RWPE1 (cell line): ENCODE measurements at places on chromosomes 12 and 14.
A peak's percentile ranks its signal among the peaks of the same experiment; 100 is the strongest.

- no peak for DNase-seq
Observed at GRCh38 chr14:74048281-74048680, 29.1 kb downstream of the BBOF1 start.

GRCh38 chr14:104794099-104794498, 1.4 kb downstream of the AKT1 start:
- peak; percentile 66 for DNase-seq

DNA sequence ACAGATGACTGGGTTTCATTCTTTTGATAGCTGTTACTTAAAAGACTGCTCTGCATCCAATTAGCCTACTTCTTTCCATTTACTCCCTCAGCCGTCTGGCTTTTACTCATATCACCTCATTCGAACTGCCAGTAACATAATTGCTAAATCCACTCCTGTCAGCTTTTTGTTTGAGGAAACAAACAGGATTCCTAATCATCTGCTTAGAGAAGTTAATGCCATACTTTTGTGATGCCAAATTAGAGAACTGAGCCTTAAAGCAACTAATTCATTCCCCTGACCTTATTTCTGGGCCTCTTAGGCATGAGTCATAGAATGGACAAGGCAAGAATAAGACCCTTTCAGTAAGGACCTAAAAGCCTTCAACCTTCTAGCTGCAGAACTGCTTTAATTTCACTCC, 2.9 kb downstream of the OXA1L start:
- no peak for DNase-seq

GRCh38 chr12:89859508-89860220, 151.0 kb upstream of the ATP2B1 start:
- no peak for DNase-seq

DNA sequence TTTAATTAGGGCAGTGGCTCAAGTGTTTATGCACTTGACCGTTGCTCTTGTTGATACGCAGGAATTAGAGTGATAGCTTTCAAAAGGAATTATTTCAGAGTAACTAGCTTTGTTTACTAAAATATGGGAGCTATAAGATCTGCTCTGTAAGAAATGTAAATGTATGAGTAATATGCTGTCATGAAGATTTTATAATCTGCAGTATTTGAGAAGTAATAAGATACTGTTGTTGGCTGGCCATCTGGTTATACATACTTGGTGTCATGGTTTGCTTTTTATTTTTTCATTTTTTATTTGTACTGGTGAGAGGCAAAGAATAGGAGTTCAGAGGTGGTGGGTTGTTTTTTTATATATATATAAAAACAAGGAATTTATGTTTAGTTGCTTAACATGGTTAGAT, 58.5 kb downstream of the PLXNC1 start:
- DNase-seq: no peak

DNA sequence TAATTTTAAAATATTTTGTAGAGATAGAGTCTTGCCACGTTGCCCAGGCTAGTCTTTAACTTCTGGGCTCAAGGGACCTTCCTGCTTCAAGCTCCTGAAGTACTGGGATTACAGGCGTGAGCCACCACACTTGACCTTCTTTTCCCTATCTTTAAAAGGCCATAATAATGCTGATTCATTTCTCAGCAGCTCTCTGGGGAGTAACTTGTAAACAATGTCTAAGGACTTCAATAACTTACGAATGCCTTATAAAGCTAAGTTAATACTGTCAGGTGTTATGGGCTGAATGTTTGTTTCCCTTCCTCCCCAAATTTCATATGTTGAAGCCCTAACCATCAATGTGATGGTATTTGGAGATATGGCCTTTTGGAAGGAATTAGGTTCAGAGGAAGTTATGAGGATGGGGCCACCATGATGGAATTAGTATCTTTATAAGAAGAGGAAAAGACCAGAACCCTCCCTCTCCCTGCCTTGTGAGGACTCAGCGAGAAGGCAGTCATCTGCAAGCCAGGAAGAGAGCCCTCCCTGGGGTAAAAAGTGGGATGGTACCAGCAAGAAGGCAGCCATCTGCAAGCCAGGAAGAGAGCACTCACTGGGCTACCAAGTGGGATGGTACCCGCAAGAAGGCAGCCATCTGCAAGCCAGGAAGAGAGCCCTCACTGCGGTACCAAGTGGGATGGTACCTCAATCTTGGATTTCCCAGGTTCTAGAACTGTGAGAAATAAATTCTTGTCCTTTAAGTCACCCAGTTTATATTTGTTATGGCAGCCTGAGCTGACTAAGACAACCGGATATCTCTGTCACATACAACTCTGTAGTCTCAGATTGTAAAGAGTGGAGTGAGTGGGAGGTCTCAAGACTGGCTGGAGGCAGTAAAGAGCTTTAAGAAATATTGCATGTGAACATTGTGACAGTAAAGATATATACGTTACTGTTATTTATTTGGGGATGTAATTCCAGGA, 16.3 kb upstream of the YBX3 start:
- DNase-seq: no peak

DNA sequence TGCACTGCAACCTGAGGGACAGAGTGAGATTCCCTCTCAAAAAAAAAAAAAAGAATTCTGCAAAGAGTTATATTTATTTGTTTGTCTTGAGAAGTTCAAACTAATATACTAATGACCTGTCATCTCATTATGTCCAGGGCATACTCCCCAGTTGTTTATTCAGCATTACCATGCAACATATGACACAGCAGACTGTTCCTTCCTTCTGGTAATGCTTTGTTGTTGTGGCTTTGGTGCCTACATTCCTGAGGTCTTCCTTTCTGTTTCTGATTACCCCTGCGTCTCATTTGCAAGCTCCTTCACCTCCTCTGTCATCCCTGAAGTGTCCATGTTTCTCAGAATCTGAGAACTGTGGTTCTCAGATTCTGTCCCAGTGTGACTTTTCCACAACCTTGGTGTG, 55.3 kb downstream of the DERA start:
- no peak for DNase-seq

- DNase-seq: no peak
Observed at GRCh38 chr12:101634724-101635123, 40.0 kb downstream of the MYBPC1 start.

GRCh38 chr14:34029921-34030334, 79.1 kb upstream of the EGLN3 start:
- no peak for DNase-seq

- DNase-seq: no peak
Observed at GRCh38 chr14:48704639-48705038, 881.5 kb downstream of the RPS29 start.

DNA sequence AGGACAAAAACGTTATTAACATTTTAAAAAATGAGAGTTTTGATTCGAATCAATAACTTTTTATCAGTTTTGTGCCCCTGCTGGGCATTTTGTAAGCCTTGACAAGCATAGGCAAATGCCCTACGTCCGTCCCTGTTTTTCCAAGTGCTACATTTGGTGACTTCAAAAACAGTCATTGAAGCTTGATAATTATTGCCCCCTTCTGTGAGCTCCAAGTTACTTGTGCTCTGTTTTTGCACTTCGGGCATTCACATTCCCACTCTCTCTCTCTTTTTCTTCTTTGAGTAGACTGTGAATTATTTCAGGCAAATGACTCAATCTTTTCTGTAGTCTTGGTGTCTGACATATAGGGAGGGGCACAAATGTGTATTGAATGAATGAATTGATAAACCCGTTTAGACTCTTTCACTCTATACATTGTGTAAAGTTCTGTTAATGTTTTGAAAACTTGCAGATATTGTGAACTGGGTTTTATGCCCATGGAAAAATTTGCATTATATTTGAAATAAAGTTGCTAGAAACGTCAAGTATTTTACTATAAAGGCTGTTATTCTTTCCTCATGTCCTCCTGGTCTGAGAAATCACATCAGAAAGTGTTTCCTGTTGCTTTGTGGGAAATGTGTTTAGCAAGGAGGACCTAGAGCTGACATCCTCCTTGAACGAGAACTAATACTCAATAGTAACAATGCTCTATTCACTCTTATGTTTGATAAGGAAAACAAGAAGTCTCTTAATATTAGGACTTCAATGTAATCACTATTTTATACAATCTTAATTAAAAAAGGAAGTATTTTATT, 1.4 kb downstream of the APAF1 start:
- no peak for DNase-seq

GRCh38 chr12:108616941-108617858, 16.5 kb downstream of the SELPLG start:
- no peak for DNase-seq

DNA sequence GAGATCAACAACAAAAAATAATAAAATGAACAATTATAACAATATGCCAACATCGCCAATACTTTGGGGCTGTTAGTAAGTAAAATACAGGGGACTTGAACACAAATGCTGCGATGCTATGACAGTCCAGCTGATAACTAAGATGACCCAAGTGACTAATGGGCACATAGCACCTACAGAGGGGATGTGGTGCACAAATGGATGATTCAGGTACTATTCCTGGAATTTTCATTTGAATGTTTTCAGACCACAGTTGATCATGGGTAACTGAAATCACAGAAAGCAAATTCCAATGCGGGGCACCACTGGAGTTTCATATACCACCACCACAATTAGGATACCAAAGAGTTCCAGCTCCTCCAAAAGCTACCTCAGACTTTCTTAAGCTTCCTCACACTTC, 82.9 kb downstream of the RCOR1 start:
- peak; percentile 14 for DNase-seq

GRCh38 chr14:68639000-68639757, 153.7 kb downstream of the ZFP36L1 start:
- DNase-seq: no peak

GRCh38 chr12:107436376-107436775, 249.2 kb upstream of the PWP1 start:
- DNase-seq: peak; percentile 95

DNA sequence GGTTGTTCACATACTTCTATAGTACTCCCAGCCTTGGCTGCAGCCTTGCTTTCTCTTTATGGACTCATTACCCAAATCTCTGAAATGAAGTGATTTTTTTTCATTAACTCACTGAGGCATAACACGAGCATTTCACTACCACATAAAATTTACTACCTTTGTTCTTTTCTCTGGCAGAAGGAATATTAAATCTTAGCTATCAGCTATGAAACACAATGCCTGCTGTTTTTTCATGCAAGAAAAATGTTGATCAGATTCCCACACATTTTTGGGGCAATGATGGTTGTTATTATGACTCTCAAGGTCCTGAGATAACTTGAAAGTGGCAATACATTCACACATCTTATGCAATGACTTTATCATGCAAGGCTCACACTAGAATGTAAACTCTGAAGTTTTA, 225.3 kb upstream of the ATP2B1 start:
- no peak for DNase-seq

- no peak for DNase-seq
Observed at GRCh38 chr12:65511134-65511834, 232.8 kb downstream of the MSRB3 start.

DNA sequence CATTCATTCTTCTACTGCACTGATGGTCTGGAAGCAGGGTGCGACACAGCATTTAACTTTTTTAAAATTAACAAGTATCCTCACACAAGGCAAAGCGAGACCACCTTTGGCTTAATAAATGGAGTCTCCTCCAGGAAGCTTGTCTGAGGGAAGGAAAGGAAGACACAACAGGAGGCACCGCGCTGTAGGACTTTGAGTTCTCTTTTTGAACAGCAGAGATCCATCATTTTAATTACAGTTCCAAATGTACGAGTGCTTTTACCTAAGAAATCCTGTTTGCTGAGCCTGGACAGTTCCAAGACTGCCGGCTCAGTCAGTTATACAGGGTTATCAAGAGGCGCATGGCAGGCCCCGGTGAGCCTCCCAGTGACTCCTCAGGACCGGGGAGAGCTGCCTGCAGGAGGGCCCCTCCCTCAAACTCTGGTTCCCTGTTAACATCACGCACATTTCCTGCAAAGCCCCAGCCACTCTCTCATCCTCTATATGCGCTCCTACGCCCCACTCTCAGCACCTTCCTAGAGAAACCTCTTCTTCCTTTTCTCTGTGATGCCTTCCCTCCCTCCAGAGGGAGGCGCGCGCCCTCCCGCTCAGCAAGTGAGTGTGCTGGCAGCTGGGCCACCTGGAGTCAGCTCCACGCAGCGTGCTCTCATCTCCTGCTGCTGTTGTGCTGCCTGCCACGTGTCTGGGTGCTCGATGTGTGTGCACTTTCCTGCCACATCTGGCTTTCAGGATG, 46.1 kb downstream of the STX2 start:
- DNase-seq: no peak

DNA sequence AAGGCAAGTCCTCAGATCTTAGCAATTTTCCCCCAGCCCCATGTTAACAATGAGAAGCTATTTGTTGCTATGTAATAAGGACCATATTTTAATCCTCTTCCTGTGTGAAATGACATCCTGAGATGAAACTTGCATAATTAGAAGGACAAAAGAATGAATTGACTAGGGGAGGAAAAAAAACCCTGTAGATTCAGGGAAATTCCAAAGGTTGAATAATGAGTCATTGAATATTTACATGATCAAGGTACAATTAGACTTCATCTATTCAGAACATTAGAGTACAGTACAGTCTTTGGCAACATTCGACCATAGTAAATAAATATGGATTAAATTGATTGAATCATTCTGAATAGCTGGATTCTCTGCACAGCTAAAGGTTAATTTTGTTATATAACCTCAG, 9.4 kb downstream of the MYBPC1 start:
- no peak for DNase-seq

GRCh38 chr12:14364583-14365271, 755 bp upstream of the ATF7IP start:
- DNase-seq: no peak

GRCh38 chr14:99312106-99312505, 40.1 kb upstream of the BCL11B start:
- no peak for DNase-seq

GRCh38 chr12:98818239-98818638, 173.1 kb downstream of the APAF1 start:
- no peak for DNase-seq

DNA sequence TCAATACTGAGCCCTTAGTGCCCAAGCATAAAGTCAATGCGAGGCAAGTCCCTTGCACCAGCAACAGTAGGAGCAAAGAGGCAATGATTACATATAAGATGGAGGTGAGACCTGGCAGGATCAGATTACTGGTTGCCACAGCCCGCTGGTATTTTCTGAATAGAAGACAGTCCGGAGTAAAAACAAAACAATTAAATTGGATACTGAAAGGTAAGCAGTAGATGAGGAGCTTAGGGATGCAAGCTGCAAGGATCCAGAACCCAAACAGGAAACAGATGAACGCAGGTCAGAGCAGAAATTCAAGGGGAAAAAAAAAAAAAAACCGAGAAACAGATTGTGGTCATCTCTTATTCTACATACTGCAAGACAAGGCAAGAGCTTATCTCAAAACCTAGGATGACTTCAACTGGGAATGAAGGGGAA, 119.6 kb downstream of the MED13L start:
- DNase-seq: no peak

DNA sequence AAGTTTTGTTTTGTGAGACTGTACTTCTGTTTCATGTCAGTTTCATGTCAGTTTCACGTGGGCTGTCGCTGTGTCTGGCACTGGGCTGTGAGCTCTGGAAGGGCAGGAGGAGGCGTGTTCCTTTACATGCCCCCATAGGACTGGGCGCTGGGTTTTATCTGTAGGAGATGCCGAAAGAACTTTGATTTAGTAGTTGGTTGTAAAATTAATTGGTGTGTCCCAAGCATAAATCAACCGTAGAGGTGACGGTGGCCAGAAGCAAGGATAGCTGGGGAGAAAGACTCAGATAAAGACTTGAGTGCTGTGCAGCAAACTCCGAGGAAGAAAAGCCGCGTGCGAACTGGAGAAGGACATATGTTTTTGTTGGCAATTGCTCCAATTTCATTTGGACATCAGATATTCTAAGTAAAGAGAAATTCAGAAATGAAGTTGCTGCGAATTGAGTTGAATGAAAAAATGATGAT, 182.5 kb downstream of the VRK1 start:
- no peak for DNase-seq
